ENCODE measurements at places on chromosomes 4 and X.

DNA sequence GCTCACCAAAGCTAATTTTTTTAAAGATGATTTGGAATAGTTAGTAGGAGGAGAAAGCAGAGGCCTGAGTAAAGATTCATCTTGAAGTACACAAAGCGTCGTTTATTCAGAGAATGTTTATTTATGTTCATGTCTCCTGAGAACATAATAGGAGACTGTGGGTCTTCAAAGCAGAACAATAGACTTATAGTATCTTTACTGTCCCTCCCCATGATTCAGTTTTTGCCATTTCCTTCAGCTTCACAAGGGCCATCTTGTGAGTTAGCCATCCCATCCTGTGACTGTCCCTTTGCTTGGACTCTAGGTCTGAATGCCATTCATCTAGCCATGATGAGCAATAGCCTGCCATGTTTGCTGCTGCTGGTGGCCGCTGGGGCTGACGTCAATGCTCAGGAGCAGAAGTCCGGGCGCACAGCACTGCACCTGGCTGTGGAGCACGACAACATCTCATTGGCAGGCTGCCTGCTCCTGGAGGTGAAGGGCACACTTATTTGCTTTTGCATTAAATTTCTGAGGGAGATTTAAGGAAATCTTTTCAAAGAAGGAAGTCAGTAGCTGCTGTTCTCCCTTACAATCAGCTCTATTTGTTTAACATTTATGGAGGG is 105.8 kb downstream of the NFKB1 start:
- DNase-seq: no peak

DNA sequence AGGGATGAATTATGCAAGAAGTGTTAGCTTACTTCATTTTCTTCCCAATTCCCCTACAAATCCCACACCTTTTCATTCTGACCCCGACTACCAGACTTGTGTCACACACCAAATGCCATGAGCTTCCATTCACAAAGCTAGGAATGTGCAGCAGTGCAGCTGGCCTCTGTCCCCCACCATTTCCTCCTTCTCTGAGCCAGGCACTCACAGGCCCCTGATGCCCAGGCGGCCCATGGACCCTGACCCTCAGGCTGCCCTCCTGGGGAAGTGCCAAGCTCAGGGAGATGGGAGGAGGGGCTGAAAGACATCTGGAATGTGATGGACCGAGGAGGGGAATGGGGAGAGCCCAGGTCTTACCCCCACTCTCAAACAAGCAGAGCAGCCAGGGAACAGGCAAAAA is 67.0 kb upstream of the BCOR start:
- DNase-seq: no peak

DNA sequence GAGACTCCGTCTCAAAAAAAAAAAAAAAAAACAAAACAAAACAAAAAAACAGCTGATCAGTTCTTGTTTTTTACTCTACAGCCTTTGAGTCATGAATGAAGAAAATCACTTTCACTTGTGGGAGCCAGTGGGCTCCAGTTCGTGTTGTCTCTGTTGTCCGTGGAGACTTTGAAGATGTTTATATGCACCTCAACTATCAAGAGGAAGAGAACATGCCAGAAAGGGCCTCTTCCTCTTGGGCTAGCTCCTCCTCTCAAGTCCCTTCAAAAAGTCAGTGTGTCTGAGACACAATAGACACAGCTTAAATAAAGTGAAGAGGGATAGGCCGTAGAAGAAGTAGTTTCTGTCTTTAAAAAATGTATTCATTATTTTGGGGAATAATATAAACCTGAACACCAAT is 182.7 kb downstream of the KDR start:
- DNase-seq: no peak

DNA sequence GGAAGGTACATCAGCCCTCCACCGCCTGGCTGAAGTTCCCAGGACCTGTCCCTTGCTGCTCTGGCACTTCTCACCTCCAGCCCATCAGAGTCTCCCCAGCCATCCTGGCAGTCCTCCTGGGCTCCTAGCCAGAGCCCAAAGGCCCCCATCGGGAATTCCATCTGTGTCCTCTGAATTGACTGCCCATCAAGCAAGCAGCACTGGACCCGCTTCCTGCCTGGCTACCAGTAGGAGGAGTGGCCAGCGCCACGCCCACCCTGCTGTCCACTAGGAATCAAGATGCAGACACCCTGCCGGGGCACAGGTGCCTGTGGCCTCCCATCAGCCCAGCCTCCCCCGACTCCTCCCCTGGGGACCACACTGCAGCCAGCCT is 47.2 kb downstream of the C4orf50 start:
- DNase-seq: peak; percentile 69

- no peak for DNase-seq
Measured at GRCh38 chr4:94634271-94634670, 123.5 kb upstream of the BMPR1B start.

DNA sequence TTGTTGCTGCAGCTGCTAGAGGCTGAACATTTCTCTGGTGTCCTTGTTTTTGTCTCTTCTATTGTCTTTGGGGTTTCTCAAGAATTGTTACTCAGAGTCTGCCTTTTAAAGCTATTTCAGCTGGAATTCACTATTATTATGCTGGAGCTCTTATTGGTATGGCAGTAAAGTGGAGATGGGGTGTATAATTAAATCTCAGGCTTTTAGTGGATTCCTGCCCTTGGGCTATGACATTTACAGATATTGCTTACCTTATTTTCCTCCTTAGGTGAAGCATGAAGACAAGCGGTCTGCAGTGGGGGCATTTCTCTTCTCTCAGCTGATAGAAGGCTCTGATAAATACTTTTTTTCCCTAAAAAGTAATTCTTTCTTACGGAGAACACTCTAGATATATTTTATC is 1656.6 kb upstream of the IGFBP7 start:
- DNase-seq: no peak

DNA sequence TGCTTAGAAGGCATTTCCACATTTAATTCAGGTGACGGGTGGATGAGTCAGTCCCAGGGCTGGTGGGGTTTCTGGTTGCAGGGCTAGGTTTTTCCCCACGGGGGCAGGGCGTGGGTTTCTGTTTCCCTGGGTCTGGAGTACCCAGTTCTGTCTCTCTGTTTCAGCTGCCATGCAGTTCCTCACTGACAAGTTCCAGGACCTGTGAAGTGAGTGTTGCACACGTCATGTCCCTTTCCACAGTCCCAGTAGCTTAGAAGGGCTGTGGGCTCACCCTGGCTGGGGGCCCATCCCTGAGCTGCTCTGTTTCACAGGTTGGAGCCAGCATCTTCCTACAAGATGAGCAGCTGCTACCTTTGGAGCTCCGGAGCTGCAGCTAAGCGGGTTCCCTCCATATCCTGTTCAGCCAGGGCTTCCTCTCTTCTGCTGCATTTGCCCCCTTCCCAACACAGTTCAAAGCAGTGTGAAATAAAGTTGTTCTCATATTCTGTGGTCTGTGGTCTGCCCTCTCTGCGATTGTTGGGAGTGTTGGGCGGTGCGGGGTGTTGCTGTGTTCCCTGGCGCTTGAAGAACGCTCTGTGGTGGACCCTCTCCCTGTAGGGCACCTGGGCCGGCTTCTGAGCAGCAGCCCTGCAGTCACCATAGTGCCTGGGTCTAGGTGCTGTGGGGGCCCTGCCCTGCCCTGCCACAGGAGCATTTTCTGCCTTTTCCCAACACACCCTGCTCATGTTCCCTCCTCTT is 3.9 kb downstream of the LOC101059915 start:
- DNase-seq: no peak

GRCh38 chrX:133412246-133412645 is 3.0 kb downstream of the GPC4 start:
- no peak for DNase-seq

GRCh38 chr4:179145746-179146525 is 1703.7 kb upstream of the AGA start:
- DNase-seq: no peak

DNA sequence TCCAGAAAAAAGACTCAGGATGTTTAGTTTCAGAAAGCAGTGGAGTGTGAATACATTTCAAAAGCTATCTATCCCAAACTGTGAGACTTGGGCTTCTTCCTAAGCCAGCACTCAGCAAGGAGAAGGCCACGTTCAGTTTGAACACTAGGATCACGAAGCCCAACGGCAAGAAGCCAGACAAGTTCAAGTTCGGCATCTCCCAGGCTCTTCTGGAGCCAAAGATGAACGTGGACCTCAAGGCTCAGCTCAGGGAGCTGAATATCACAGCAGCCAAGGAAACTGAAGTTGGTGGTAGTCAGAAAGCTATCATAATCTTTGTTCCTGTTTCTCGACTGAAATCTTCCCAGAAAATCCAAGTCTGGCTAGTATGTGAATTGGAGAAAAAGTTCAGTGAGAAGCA is 7.6 kb downstream of the PLAC1 start:
- no peak for DNase-seq

- DNase-seq: no peak
Measured at GRCh38 chr4:155952501-155952901, 1.2 kb downstream of the CTSO start.

DNA sequence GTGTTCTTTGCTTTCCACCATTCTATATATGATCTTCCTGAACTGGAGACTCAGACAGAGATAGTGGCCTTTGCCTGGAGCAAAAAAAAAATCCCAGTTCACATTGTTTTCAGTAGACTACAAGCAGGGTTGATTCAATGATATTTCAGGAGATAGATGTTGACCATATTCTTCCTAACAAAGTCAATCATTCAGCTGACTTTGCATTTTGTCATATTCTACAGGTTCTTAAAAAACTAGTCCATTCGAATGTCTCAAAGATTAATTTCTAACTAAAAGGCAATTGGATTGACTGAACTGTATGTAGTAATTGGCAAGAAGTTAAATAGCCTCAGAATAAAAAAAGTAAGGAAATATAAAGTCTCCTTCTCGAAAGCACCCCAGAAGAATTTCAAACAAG is 479.5 kb downstream of the NKX6-1 start:
- no peak for DNase-seq

DNA sequence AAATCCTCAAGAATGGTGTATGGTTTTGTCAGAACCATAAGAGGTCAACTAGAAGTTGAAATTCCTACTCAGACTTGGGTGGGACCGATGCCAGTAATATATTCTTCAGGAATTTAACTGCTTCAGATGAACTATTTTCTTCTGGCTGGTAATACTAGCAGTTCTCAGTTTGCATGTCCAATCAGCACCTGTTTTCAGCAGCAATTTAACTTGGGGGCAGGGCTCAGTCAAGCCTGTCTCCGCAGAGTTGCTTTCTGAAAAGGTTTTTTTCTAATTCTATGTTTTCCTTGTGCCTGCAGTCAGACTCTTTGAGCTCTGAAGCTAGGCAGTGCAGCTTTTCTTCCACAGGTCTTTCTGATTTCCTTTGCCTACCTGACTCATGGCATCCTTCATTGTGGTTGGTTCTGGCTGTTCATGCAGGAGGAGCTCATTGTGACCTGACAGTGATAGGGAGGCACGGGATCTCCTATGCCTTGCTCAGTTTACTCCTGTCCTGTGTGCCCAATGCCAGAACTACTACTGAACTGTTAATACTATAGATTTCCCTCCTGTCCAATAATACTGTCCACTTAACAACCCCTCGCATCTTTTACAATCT is 17.3 kb upstream of the FMR1 start:
- DNase-seq: no peak

- peak; percentile 5 for DNase-seq
Measured at GRCh38 chr4:1467581-1468458, 61.6 kb upstream of the NKX1-1 start.

GRCh38 chr4:27186710-27187109 is 326.1 kb downstream of the STIM2 start:
- DNase-seq: no peak

- DNase-seq: no peak
Measured at GRCh38 chr4:53511014-53511413, 80.3 kb downstream of the LNX1 start.

DNA sequence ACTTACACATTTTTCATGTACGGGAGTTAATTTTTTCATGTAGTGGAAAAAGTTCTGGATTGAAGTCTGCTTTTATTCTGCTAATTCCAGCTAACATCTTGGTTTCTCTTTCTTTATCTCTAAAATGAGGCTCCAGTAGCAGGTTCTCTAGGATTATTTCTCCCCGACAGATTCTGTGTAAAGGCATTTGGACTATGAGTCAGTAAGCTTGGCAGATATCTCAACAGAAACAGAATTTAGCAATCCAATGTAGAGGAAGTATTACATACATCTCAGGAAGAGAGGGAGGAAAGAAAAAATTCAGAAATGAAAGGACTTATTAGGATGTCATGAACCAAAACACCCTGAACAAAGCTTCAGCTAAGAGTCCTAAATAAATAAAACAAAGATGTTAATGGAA is 1682.3 kb upstream of the TENM3 start:
- no peak for DNase-seq

- no peak for DNase-seq
Measured at GRCh38 chrX:9942086-9942485, 25.1 kb upstream of the CLDN34 start.

GRCh38 chr4:74675673-74676279 is 118.5 kb downstream of the BTC start:
- DNase-seq: no peak

GRCh38 chrX:96997196-96997595 is 113.5 kb downstream of the RPA4 start:
- no peak for DNase-seq

- DNase-seq: peak; percentile 70
Measured at GRCh38 chrX:126164689-126165400, 1.2 kb downstream of the DCAF12L2 start.

DNA sequence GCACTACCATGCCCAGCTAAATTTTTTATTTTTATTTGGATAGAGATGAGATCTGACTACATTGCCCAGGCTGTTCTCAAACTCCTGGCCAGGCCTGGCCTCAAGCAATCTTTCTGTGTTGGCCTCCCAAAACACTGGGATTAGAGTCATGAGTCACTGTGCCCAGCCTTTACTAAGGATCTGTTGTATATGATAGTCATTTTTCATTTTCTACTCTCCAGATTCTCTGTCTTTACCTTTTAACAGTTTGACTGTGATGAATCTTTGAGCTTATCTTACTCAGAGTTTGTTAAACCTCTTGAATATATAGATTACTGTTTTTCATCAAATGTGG is 161.8 kb downstream of the FNIP2 start:
- DNase-seq: no peak

GRCh38 chr4:108877821-108878220 is 115.0 kb upstream of the ETNPPL start:
- DNase-seq: no peak

GRCh38 chr4:74439952-74440351 is 5.0 kb upstream of the AREG start:
- DNase-seq: no peak

- DNase-seq: no peak
Measured at GRCh38 chr4:173591760-173592159, 61.7 kb upstream of the HAND2 start.

DNA sequence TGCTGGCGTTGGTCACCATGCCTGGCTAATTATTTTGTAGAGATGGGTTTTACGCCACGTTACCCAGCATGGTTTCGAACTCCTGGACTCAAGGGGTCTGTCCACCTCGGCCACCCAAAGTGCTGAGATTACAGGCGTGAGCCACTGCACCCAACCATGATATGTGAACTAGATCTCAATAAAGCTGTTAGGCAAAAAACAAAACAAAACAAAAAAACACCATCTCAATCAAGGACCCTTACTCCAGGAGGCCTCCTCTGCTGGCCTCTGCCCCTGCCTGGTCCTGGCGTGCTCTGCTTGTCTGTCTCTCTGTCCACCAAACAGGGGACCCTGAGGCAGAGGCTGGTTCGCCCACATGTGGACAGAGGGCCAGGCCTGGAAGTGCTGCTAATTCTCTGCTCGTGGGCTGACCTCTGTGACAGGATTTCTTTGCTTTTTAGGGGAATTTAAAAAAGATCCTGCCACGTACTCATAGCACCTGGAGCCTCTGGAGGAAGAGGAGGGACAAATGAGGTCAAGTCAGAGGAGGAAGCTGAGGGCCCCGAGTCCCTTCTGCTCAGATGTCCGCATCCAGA is 32.7 kb upstream of the WFS1 start:
- DNase-seq: no peak

Measured in lower leg skin (tissue), 4 donors.